ENCODE measurements at places on chromosomes 2 and 18.

DNA sequence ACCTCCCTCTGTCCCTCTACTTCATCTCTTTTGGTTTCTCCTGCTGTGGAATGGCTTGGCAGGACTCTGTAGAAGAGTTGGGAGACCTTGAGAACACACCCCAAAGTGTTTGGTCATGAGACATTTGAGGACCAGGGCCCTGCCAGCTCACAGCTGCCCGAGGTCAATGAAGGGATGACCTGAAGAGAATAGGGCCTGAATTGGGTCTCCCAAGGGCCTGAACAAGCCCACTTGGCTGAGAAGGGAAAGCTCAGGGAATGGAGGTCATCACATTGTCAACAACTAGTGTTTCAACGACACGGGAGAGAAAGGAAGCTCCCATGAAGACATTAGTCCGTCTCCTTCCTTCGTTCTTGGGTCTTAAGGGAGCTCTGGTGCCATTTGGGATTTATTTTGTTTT lies 52.8 kb downstream of the TTC32 start:
- no peak for DNase-seq

- DNase-seq, result no peak
Measured at GRCh38 chr2:198973181-198973580, 484.6 kb downstream of the SATB2 start.

GRCh38 chr2:118249531-118249930 lies 161.3 kb downstream of the INSIG2 start:
- no peak for DNase-seq

DNA sequence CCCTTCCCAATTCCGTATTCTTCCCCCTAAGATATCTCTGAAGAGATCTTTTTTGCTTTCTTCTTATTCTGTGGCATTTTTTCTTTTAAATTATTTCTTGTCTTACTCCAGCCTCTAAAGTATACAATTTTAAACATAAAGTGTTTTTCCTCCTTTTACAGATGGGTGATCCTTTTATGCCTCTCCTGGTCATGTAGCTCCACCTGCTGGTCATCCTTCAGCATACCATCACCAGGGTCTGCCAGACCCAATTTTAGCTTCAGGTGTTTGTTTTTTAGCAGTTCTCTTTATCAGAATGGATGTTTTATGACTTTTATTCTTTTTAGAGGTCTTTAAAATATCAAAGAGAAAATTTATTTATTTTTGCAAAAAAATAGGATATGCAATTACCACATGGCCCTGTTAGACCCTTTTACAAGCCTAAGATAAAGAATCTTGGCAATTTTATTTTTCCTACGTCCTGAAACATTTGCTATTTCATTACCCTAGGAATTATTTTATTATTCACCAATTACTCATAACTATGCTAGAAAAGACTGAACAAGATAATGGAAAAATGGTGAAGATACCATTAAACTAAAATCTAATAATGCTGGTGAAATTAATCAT lies 55.5 kb downstream of the PIGN start:
- DNase-seq, result no peak

GRCh38 chr2:177705511-177706173 lies 313.1 kb downstream of the AGPS start:
- DNase-seq, result no peak

GRCh38 chr2:153739394-153739793 lies 132.3 kb upstream of the GALNT13 start:
- no peak for DNase-seq

GRCh38 chr2:161316701-161317100 lies 8.5 kb downstream of the PSMD14 start:
- DNase-seq, result no peak

DNA sequence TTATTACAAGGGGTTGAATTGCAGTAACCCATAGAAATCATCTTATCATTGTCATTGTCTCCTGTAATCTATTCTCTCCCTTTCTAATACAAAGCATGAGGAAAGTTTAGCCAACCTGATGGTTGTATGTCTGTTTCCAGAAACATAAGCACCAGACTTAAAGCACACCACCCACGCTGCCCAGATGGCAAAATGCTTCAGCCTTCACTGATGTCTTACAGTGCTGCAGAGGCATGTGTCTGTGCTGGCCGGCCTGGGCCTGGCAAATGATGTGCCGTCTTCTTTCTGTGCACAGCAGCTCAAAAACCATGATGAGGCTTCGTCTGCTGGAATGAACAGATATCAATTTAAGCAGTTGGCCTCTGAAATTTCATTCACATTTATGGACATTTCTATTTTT lies 443.0 kb upstream of the RGPD4 start:
- DNase-seq, result no peak

- DNase-seq, result no peak
Measured at GRCh38 chr2:224847381-224847780, 131.2 kb upstream of the CCDC195 start.

GRCh38 chr2:166084301-166084700 lies 43.5 kb downstream of the SCN1A start:
- DNase-seq, result no peak

DNA sequence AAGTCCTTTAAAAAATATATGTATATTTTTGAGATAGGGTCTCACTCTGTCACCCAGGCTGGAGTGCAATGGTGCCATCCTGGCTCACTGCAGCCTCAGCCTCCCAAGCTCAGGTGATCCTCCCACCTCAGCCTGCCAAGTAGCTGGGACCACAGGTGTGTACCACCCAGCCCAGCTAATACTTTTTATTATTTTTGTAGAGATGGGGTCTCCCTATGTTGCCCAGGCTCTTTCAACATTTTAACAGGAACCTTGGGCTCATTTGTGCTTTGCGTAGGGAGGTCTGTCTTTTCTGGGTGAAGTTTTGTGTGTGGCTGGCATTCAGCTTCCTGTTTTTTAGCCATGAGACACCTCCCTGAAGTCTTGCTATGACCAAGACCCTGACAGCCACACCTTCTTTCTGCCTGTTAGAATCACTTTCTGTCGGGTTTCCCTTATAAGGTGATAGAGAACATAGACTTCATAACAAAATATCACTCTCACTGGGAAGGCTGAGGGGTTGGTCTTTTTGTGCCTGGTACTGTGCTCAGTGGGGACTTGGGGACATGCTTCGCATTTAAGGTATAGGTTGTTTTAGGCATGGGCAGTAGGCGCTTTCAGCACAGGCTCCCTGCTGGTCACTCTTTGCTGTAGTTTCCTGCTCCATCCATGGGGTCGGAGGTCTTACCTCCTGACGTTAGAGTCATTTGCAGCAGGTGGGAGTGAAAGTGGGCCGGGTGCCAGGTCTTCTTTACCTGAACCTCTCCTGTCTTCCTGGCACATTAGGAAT lies 3.4 kb downstream of the RAB31 start:
- no peak for DNase-seq

DNA sequence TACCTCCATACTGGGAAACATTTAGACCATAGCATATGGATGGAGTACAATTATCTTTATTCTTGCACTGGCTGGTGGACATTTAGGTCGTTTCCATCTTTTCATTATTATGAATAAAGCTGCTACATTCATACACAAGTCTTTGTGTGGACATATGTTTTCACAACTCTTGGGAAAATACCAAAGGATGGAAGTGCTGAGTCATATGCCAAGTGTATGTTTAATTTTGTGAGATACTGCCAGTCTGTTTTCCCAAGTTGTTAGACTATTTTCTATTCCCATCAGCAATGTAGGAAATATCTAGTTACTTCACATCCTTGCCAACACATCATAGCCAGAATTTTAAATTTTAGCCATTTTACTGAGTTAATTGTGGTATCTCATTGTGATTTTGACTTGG lies 91.5 kb downstream of the GALNT13 start:
- no peak for DNase-seq

DNA sequence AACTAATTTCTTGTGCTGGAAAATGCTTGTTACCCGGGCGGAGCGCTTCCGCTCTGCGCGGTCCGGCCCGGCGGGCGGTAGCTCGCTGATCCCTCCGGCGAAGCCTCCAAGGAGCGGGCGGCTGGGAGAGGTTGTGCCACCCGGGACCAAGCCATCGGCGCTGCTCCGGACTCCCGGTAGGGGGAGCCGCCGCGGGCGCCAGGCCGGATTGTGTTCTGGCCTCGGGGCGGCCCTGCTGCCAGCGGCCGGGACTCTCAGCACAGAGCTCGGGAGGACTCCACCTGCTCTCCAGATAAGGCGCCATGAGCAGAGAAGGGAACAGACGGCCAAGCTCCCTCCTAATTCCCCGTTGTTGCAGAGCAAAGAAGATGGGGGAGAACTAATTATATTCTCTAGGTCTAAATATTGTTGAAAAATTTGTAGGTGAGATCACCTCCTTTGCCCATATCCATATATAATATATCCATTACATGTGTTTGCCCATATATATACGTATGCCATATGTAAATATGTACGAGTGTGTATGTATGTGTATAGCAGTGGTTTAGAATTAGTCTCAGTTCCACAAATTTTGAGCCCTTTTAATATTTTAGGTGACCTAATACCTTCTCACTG lies 13.8 kb upstream of the SATB2 start:
- no peak for DNase-seq

GRCh38 chr2:71935262-71935848 lies 212.3 kb downstream of the CYP26B1 start:
- no peak for DNase-seq

DNA sequence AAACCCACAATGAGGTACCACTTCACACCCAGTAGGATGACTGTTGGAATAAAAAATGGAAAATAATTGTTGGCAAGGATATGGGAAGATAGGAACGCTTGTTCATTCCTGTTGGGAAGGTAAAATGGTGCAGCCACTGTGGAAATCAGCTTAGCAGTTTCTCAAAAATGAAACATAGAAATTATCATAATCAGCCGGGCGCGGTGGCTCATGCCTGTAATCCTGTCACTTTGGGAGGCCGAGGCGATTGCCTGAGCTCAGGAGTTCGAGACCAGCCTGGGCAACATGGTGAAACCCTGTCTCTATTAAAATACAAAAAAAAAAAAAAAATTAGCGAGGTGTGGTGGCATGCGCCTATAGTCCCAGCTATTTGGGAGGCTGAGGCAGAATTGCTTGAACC lies 23.4 kb downstream of the AMER3 start:
- DNase-seq, result no peak

DNA sequence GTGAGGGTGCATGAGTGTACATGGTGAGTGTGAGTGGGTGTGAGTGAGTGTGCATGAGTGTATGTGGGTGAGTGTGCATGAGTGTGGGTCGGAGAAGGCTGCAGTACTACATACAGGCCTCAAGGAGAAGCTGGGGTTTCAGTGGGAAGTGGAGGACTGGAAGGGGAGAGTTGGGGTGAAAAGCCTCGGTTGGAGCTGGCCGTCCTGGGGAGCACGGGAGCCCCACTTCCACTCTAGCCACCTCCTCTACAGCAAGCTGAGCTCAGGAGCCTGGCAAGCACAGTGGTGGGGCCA lies 68.7 kb upstream of the HPCAL1 start:
- DNase-seq, result no peak

DNA sequence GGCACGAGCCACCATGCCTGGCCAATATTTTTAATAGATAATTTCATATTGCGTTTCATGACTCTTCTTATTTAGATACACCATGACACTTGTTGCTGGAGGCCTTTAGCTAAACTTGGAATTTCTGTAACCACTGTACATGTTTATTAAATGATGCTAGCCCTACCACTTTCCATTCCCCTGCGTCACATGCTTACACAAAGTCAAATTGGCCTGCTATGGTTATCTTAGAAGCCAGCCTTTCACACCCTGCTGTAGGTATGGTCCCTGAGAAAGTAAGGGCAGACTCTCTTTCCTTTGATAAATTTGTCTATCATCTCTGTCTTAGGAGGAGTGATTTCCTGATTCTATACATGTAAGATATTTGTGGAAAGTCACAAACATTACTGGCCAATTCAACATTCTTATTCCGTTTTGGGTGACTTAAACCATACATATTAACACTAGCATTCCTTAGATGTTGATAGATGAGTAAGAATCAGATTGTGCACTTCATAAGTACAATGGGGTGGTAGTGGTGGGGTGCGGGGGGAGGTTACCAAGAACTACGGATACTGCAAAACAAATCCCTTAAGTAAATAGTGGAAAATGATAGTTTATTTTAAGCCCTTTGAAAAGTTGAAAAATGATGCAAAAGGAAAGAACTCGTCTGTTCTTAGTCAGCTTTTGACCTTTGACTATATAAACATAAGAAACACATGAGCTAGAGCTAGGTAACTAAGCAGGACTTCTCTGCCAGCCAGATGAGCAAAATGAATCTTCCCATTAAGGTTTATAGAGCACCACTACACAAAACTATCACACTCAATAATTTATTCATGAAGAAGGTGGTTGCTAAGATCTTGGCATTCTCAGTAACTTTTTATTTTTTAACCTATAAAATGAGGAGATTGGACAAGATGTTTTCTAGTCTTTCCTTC lies 7.9 kb upstream of the NDUFV2 start:
- DNase-seq, result no peak

GRCh38 chr18:57027190-57027708 lies 119.6 kb upstream of the BOD1L2 start:
- no peak for DNase-seq

DNA sequence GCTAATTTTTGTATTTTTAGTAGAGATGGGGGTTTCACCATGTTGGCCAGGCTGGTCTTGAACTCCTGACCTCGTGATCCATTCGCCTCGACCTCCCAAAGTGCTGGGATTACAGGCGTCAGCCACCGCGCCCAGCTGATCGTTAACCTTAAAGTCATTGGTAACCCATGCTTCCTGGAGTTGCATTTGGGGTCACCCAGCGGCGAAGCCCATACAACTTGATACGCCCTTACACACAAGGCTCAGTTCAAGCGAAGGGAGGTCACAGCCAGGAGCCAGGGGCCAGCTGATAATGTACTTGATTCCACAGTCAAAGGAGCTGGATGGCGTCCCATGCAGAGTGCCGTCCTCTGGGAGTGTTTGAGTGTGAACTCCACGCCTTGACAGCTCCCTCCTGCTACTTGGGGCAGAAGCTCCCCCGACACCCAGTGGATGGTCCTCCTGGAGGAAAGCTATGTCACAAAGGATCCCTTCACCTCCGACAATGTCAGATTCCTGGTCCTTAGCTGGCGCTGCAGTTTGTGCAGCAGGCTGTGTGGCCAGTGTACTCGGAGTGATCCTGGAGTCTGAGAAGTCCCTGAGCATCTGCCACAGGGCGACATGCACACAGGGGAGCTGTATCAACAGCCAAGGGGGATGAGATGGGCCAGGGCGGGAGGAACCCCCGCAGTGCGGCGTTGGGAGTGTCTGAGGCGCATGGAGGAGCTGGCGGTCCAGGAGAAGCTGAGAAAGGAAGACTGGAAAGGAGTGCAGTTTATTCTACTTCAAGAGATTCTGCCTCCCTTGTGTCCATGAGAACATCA lies 7.9 kb downstream of the CLHC1 start:
- DNase-seq, result no peak

- DNase-seq, result no peak
Measured at GRCh38 chr2:101773137-101773536, 75.6 kb downstream of the MAP4K4 start.

Data from activated effector memory CD4-positive, alpha-beta T cell treated with Interleukin-2 at 50 U/mL for 16 hours (primary cell).